GM23248 (cell line): ENCODE measurements at places on chromosomes 16 and 17. TPM values are rescaled to one million over a fixed set of nuclear protein-coding genes. Genes with fewer than 3 reads are reported as not detected.

DNA sequence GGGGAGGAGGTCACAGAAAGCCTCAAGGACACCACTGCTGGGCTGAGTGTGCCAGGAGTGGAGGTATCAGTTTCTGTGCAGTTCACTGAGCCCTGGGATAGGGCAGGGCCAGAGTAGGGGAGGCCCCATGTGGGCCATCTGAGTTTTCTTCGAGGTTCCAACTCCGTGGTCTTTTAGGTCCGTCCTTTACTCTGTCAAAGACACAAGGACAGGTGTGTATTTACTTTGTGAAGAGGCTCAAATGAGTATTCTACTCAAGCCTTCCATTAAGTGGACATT lies 59.5 kb downstream of the USP22 start:
- no peak for DNase-seq

DNA sequence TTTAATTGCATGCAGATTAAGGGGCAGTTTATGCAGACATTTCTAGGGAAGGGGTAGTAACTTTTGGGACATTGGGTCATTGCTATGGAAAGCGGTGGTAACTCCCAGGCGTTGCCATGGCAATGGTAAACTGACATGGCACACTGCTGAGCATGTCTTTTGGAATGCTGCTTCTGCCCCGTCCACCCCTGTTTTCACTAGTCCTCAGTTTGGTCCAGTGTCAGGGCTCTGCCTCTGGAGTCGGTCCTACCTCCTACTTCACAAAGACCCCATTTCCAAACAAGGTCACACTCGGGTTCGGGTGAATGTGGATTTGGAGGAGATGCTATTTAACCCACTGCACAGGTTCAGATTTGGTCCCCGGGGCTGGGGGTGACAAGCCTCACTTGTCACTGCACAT lies 2.9 kb downstream of the IL34 start:
- DNase-seq: peak; percentile 69

DNA sequence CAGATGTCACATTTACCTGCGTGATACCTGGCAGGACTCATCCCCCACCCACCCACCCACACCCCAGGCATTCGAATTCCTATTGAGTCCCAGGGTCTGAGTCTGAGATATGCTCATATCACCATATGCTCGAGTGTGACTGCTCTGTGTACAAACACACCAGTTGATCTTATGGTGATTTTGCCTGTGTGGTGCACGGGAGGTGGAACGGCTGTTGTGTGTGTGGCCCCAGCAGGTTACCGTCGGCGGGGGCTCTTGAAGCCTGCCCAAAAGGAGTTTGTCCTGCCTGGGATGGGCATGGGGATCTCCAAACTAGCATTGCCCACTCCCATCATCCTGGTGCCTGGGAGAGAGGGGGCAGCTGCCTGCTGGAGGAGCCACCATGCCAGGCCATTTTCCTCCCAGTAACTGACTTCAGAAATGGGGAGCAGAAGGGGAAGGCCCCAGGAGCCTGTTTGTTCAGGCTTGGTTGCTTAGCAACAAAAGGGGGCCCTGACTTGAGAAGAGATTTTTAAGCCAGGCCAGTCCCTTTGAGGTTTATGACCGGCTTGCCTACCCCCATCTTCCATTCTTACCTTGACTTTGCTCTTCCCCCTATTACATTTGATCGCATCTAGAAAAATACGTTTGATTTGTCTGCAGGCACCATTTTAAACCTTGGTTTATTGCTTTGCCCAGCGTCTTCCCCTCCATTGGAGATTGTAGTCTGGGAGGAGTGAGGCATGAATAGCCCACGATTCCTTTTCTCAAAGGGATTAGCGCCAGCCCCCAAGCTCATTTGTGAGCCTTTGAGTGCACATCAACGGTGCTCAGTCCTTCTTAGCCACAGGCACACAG lies 217.7 kb downstream of the CCDC182 start:
- no peak for DNase-seq

GRCh38 chr16:27237219-27238015 lies 31.2 kb downstream of the NSMCE1 start:
- DNase-seq: no peak

GRCh38 chr16:30808146-30808545 lies 21.1 kb upstream of the ZNF629 start:
- DNase-seq: no peak

- DNase-seq: no peak
These were observed 36.3 kb downstream of the OR1D5 start for GRCh38 chr17:3026856-3027751.

- peak; percentile 26 for DNase-seq
These were observed 378.9 kb downstream of the PMP22 start for GRCh38 chr17:14886200-14886739.

- peak; percentile 62 for DNase-seq
These were observed 6.5 kb downstream of the SLC6A4 start for GRCh38 chr17:30229012-30229411.

DNA sequence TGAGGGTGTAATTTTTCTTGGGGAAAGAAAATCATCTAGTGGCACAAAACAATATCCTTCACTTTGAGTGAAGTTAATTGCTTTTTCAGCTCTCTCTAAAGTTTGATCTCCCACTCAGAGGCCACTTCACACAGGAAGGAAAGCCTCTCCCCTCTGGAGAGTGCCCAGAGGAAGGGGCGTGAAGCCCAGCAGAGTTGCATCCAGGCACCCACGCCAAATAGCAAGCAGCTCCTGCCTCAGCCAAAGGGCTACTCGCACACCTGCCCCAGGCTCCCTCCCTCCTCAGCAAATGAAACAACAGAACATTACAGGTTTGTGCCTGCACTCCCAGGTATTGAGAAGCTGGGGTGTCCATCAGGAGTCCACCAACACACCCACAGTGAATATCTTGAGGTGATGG lies 183.0 kb upstream of the RPL38 start:
- DNase-seq: no peak

- DNase-seq: peak; percentile 59
These were observed 184.8 kb upstream of the CIBAR2 start for GRCh38 chr16:85296859-85297660.

GRCh38 chr17:40777971-40778370 lies 4.4 kb downstream of the KRT27 start:
- DNase-seq: no peak

- no peak for DNase-seq
These were observed 1.6 kb downstream of the KIF22 start for GRCh38 chr16:29791845-29792807.

- peak; percentile 46 for DNase-seq
These were observed 225.4 kb downstream of the SEC14L1 start for GRCh38 chr17:77366206-77366557.

DNA sequence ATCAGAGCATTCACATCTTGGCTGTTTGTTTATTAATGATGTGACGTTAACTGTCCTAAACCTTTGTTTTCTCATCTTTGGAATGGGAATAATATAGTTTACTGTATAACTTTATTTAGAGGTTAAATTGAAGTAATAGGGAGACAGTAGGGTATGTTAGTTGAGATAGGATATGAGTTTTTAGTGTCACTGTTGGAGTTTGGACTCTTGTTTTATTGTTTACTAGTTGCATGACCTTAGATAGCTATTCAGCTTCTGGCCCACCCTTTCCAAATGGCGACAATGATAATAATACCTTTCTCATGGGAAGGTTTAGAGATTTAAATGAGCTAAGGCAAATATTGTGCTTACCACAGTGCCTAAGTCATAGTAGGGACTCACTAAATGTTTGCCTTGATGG lies 28.2 kb upstream of the CDC6 start:
- no peak for DNase-seq

GRCh38 chr17:42691021-42691545 lies 8.8 kb downstream of the CNTNAP1 start:
- no peak for DNase-seq

- no peak for DNase-seq
These were observed 4.0 kb upstream of the ZNF768 start for GRCh38 chr16:30530163-30531037.

- DNase-seq: no peak
These were observed 1.2 kb downstream of the LCAT start for GRCh38 chr16:67942510-67943255.

DNA sequence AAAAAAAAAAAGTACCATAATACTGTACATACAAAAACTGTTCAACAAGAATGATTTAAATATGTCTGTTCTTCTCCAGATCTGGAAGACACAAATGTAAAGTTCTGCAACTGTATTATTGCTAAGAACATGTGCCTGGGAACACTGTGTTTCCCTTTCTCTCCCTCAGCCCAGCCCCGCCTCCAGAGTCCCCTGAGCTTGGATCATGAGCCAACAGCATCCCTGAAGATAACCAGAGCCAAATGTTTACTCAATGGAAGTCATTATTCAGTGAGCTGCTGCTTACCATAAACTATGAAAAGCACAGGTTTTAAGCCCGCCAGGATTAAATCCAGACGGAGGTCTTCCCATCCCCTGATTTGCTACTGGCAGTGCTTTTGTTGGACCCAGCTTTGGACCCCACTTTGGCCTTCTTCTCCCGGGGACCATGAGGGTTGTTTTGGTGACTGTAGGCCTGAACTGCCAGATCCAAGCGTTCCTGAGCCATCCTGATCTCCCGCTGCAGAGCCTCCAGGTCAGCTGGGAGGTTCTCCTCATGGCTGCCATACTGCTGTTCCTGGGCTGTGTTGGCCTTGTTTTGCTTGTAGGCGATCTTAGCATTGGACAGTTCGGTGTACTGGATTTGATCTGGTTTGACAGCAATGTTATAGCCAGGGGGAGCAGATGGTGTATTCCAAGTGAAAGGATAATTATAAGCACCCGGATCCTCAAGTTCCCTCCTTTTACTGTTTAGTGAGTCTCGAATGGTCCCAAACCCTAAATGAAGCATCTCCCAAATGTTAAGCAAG lies 25.6 kb downstream of the GJC1 start:
- DNase-seq: no peak

DNA sequence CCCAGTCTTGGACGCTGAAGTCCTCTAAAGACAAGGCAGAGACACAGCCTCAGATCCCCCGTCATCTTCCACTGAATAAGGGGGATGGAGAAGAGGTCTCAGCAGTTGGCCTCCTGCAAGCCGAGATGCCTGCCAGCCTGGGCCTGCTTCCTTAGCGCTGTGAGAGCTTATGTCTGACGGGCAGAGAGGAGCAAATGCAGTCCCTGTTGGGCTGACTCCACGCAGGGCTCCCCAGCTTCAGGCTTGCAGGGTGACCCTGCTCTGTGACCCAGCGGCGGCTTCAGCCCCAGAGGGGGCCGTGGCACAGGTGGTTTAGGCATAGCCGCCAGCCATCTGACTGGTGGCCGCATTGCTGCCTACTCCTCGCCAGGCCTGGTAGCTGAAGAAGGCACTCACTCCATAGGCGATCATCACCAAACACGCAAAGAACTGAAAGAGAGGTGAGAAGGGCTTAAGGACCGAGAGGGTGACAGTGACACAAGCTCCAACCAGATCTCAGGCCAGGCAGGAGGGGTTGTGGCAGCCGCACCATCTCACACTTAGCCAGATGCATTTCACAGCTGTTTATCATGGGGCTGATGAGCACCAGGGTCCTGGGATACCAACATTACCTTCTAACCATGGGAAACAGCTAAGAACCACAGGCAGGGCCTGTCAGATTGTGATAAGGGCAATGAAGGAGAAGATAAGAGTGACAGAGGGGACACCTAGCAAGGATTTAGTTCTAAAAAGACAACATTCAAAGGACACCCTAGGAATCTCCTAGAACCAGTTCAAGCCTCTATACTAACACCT lies 11.7 kb downstream of the ARL2BP start:
- DNase-seq: no peak

DNA sequence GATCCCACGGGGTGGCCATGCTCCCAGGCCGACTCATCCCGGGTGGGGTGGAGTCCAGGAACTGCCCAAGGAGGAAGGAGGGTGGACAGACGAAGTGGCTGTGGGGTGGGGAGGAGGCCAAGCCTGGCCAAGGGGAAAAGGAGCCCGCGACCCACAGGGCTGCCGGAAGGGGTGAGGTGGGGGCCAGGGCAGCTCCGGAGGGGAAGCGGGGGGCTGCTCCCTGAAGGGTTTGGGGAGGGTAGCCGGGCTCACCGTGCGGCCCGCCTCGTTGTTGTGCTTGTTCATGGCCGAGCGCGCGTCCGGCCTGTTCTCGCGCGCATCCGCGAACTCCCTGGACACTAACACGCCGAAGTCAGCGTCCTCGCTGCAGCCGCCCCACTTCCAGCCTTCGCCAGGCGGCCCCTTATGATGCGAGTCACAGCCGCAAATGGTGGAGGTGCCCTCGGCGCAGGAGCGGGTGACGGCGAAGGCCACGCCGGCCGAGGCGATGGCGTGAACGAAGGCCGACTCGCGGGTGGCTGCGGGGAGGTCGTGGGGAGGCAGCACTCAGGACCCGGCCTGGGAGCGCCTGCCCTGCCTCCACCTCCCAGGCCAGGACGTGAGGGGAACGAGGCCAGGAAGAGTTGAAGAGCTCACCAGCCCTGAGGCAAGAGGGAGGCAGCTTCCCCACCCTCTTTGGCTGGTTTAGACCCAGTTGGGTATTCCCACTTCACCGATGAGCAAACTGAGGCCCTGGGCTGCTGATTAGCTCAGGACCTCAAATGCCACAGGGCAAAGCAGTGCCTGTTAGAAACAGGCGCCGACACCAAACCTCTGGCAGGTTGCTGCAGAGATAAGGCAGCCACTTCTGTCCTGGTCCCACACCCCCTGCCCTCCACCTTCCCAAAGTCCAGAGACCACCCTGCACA lies 48.7 kb downstream of the WNT3 start:
- no peak for DNase-seq

- DNase-seq: no peak
These were observed 941.5 kb upstream of the EEF2KMT start for GRCh38 chr16:6038941-6039645.

DNA sequence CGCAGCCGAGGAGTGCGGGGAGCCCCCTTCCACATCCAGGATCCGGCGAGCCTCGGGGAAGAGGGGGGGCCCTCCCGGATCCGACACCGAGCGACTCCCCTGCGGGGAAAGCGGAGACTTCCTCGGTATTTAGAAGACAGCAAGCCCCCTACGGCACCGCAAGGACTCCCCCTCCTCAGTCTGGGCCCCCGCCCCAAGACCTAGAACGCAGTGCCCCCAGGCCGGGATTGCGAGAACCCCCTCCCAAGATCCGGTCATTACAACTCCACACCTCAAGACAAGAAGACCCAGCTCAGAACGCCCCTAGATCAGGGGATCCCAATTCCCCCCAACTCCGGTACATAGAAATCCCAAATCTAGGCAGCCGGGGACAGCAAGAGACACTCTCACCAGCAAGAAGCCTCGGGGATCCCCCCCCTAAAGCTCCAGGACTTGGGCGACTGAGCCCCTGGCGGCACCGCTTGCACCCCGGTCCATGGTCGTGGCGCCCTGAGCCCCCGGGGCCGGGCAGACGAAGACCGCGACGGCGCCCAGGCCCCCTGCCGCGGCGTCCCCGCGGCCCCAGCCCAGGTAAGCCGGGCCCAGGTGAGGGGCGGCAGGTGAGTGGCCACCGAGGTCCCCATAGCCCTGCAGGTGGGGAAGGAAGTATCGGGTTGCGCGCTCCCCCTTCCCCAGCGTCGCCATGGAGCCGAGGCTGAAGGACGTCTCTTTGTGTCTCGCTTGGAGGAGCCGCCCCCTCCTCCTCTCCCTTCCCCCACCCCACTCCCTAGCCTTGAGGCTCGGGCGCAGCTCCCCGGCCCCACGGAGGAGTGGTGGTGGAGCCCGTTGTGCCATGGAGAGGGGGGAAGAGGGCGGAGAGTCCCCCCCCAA lies 641 bp downstream of the SBK1 start:
- no peak for DNase-seq

The SOX15 gene
- 3.9 TPM in 1 of 2 replicates, not detected in the other for total RNA-seq

The ZNF19 gene
- total RNA-seq: 1.3 and 1.4 TPM in 2 replicates

The MTSS2 gene
- 13.2 and 23.7 TPM in 2 replicates for total RNA-seq

The OR2C1 gene
- total RNA-seq: 0.51 TPM in 1 of 2 replicates, not detected in the other

The HCRT gene
- not detected in 2 replicates for total RNA-seq

The CLEC18A gene
- total RNA-seq: 0.43 TPM in 1 of 2 replicates, not detected in the other

The ADCY9 gene
- total RNA-seq: 21.9 and 32.5 TPM in 2 replicates

The CD300H gene
- not detected in 2 replicates for total RNA-seq

The IGSF6 gene
- total RNA-seq: not detected in 2 replicates

The SLFN12 gene
- total RNA-seq: 32.0 and 41.2 TPM in 2 replicates
